ENCODE measurements at places on chromosomes 7 and 10.

- H3K27me3 ChIP-seq, result no peaks in the 10 kb centered on the region
- no peak overlapping the region for H3K27ac ChIP-seq
- H3K4me1 ChIP-seq, result peaks cover 11% of the 10 kb centered on the region
- peaks cover 35% of the 10 kb centered on the region for H3K36me3 ChIP-seq
Observed at GRCh38 chr7:50742401-50742800, 40.3 kb downstream of the GRB10 start.

DNA sequence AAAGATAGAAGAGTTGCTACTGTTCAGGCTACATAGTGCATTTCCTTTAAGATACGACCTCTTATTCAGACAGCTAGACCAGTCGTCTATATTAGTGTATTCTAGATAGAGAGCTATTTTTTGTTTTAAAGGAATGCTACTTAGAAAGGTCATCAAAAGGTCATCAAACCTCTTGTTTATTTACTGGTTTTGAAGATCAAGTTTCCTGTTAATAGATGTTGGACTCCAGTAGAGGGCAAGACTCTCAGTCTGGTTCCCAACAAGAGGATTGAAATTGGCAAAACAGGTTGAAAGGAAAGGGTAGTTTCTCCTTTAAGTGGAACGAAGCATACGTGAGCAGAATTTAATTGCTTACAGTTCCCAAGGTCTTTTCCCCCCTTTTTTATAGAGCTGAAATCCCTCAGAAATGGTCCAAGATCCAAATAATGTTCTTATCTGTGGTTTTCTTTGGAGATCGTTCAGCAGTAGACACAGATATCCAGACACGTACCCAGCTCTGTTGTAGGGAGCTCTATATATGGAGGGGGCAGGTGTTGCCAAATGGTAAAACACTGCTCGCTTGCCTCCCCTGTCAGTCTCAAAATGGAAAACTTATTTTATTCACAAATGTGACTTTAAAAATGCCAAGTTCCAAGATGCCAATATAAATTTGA is 37.2 kb downstream of the BAMBI start:
- H3K4me1 ChIP-seq, result peaks cover 22% of the 10 kb centered on the region
- no peak overlapping the region for H3K27ac ChIP-seq
- no peaks in the 10 kb centered on the region for H3K36me3 ChIP-seq
- H3K4me3 ChIP-seq, result no peak overlapping the region
- no peak for DNase-seq

DNA sequence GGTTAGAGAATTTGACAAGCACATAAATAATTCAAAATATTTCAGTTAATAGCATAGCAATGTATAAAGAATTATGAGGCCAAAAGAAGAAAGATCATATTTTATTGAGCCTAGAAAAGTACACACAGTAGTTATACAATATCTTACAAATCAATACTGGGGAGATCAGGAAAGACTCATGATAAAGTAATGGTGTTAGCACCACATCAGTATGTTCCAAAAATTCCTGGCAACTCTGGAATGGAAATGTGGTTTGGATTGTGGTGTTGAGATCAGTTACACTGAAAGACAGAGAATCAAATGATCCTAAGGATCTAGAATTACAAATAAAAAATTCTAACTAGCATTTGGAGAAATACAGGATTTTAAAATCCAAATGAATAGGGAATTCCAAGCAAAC is 420.5 kb upstream of the CNTNAP2 start:
- H3K36me3 ChIP-seq, result no peaks in the 10 kb centered on the region
- no peak for DNase-seq
- H3K4me3 ChIP-seq, result no peak overlapping the region
- no peaks in the 10 kb centered on the region for H3K27me3 ChIP-seq

DNA sequence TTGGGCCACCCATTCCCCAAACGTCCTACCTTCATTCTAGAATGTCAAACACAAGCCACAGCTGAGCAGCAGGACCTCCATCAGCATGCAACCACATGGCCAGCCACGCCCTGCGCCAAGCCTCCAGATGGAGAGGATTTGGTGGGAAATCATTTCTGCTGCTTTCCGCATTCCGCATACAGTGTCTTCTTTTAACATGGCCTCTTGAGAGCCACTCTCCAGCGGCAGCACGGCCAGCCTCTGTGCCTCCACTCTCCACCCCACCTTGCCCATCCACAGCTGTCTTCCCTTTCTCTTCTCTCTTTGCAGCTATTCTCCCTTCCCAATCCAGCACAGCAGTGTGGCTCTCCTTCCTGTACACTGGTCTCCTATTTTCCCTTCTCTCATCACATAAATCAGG is 389.1 kb downstream of the PAXIP1 start:
- no peak overlapping the region for H3K4me3 ChIP-seq
- H3K27me3 ChIP-seq, result peaks cover 3% of the 10 kb centered on the region
- H3K36me3 ChIP-seq, result no peaks in the 10 kb centered on the region

- H3K27ac ChIP-seq, result no peak overlapping the region
- no peak for DNase-seq
- peaks cover 55% of the 10 kb centered on the region for H3K36me3 ChIP-seq
- no peaks in the 10 kb centered on the region for H3K4me1 ChIP-seq
- no peaks in the 10 kb centered on the region for H3K27me3 ChIP-seq
Observed at GRCh38 chr7:12235970-12236369, 24.9 kb downstream of the TMEM106B start.

- peaks cover 5% of the 10 kb centered on the region for H3K36me3 ChIP-seq
- no peaks in the 10 kb centered on the region for H3K27me3 ChIP-seq
- H3K27ac ChIP-seq, result no peak overlapping the region
- H3K4me3 ChIP-seq, result no peak overlapping the region
- H3K4me1 ChIP-seq, result no peaks in the 10 kb centered on the region
Observed at GRCh38 chr7:40151504-40151903, 16.7 kb downstream of the SUGCT start.

- no peaks in the 10 kb centered on the region for H3K4me1 ChIP-seq
- H3K27ac ChIP-seq, result no peak overlapping the region
- H3K27me3 ChIP-seq, result peaks cover 4% of the 10 kb centered on the region
- no peaks in the 10 kb centered on the region for H3K36me3 ChIP-seq
Observed at GRCh38 chr10:60155943-60156683, 233.6 kb downstream of the ANK3 start.
